Suppressor macrophage treated with lipopolysaccharide for 4 hours (primary cell): ENCODE measurements at places on chromosomes 5 and 9.

GRCh38 chr5:178145965-178146820, 7.5 kb downstream of the NHP2 start:
- peak; percentile 46 for DNase-seq

- DNase-seq = no peak
Observed at GRCh38 chr9:127030814-127031740, 91.4 kb downstream of the ANGPTL2 start.

DNA sequence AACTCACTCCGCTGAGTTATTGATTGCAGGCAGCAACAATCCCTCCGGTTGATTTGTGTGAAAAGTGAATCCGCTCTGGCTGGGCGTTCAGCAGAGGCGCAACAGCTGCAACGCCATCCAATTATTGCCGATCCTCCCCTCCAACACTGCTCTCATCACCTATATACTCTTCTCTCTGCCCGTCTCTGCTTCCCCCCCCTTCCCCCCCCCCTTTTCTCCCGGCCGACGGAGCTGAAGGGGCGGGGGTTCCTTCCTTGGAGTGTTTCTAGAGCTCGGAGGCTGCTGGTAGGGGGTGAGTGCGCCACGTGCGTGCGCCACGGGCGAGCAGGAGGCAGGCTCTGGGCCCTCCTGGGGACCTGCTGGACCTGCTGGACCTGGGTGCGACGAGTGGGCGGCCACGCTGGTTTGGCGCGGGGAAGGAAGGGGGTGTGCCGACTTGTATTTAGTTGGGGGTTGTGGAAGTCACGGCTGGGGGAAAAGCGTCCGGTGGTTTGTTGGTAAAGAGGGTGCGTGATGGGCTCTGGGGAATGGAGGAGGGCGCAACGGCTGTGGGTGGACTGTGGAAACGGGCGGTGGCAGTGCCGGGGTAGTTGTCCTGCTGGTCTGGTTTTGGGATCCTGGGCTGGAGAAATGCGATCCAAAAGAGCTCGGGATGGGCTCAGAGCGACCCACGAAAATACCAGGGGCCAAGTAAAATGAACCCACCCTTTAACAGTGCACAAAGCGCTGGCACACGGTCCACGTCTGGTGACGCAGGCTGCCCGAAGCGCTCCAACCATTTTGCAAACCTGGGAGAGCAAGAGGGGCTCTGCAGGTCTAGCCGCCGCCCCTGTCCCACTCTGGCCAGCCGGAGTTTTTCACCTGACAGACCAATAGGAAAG, 6.4 kb upstream of the MEF2C start:
- DNase-seq = no peak

GRCh38 chr9:86202338-86202882, 57.0 kb downstream of the C9orf153 start:
- DNase-seq = peak; percentile 68

DNA sequence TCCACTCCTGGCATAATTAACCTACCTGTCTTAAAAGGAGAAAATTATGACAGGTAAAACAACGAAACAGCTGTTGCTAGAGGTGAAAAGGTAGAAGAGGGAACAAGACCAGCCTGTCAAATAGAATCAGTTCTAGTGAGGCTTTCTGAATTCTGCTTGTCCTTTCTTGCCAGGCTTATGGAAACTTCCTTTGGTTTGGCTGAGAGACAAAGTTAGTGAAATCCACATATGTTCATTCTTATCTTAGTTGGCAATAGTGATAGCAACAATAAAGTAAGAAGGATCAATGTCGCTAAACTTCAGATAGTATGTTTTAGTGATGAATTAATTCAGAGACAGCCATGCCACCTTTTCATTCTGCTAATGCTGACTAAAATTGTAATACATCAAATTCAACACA, 34.4 kb downstream of the HAPLN1 start:
- no peak for DNase-seq

DNA sequence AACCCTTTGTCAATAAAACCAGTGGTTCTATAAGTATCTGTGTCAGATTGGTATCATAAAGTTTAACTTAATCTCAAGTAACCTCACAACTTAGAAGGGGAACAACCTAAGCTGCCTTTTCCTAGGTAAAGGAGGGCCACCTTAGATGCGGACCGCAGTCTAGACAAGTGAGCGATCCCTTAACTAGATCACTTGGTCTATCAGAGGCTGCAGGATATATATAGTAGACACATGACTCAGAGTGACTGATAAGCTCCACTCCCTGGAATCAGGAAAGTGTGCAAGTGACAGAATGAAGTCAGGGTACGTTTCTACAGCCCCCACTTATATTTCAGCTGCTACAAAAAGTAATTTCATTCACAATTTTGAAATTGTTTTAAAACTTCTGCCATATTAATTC, 7.4 kb downstream of the REEP5 start:
- DNase-seq = no peak

GRCh38 chr5:78605611-78606010, 43.0 kb downstream of the LHFPL2 start:
- no peak for DNase-seq

- no peak for DNase-seq
Observed at GRCh38 chr5:1348986-1349245, 4.0 kb upstream of the CLPTM1L start.

DNA sequence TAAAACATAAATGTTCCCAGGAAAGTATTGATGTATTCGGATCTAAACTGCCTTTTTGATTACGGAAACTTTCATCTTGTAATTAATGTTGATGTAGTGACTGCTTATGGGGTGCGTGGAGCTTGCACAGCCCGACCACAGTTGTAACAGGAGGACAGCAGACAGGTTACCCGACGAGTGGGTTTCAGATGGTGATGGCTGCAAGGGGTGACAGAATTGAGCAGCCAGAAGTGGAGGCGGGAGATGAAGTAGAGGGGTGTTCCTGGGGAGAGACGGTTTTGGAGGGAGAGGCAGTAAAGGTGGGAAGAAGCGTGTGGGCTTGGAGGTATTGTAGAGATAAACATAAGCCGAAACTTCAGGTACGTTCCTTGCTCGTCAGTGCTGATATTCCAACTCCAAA, 5.8 kb downstream of the CEP72 start:
- DNase-seq = no peak

DNA sequence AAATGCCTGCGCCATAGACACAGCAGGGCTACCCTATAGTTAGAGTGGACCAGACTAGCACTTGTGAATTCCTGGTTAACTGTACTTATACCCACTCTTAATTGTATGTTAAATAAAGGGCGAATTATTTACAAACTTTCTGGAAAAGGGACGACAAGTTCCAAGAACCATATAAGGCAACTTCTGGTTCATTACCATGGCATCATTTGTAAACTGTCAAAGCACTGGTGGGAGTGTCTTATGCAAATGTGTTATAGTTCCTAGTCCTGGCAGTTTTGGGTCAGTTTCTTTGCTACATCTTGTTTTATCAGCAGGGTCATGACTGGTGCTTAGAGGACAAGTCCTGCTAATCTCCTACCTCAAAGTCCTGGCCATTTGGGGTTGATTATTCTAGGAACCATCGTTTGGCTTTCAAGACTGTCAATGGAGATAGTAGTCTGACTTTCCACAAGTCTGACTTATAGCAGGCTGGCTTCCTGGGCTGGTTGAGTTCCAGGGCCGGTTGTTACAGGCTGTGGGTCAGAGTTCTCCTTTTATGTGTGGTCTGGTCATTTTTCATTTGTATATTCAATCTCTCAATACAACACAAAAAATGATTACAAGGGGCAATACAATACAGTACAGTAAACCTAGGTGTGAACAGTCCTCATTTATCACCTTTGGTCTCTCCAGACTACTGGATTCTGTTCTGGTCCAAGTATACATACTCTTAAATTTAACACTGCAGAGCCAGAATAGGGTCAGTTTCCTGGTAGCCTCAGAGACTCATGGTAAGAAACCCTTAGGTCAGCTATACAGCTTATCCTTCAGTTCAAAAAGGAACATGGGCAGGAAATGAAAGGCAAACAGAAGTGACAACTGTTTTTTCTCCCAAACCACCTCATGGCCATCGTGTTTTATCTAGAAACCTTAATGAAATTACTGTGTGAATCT, 8.3 kb upstream of the CFAP95 start:
- no peak for DNase-seq
